Fibroblast of skin of scalp (primary cell): ENCODE measurements at places on chromosomes 2 and 18.

GRCh38 chr18:49944663-49945062 is 131.3 kb upstream of the ACAA2 start:
- DNase-seq = no peak

DNA sequence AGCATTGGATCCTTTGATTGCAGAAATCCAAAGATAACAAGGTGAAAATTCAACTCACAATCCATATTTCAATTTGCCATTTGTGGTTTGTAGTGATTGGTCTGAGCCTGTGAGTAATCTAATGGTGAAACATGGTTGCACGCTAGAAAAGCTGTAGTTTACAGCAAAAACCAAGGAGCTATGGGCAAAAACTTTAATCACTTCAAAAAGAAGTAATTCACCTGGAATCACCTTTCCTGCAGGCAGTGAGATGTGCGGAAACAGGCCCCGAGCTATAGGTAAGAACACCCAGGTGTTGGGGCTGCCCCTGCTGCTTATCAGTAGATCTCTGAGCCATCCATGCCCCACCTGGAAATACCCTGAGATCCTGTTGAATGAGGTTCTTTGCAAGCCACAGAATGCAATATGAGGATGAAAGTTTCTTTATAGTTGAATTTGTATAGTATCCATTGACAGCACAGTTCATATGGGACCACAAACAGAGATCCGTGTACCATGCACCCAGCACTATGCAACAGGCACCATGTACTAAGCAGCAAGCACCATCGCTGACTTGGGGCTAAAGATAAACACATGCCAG is 208.2 kb downstream of the SPP2 start:
- DNase-seq = no peak

GRCh38 chr18:9619545-9619944 is 5.2 kb upstream of the PPP4R1 start:
- DNase-seq = peak; percentile 68

- DNase-seq = no peak
These were observed 17.8 kb downstream of the OTOF start for GRCh38 chr2:26459991-26460612.

DNA sequence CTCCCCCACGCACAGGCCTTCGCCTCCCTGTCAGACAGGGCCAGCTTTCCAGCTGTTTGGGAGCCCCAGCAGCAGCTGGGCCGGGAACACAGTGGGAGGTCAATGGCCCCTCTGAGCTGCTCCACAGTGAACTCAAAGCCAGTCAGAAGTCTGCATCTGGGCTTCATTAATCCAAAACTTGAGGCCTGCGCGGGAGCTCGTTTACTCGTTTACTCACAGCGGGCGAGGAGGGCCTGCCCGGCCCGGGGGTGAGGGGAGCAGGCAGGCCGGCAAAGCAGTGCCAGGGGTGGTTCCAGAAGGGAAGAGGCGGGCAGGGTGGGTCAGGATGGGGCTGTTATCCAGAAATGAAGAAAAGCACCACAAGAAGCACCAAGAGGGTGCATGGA is 36.8 kb upstream of the SEMA4C start:
- peak; percentile 90 for DNase-seq

DNA sequence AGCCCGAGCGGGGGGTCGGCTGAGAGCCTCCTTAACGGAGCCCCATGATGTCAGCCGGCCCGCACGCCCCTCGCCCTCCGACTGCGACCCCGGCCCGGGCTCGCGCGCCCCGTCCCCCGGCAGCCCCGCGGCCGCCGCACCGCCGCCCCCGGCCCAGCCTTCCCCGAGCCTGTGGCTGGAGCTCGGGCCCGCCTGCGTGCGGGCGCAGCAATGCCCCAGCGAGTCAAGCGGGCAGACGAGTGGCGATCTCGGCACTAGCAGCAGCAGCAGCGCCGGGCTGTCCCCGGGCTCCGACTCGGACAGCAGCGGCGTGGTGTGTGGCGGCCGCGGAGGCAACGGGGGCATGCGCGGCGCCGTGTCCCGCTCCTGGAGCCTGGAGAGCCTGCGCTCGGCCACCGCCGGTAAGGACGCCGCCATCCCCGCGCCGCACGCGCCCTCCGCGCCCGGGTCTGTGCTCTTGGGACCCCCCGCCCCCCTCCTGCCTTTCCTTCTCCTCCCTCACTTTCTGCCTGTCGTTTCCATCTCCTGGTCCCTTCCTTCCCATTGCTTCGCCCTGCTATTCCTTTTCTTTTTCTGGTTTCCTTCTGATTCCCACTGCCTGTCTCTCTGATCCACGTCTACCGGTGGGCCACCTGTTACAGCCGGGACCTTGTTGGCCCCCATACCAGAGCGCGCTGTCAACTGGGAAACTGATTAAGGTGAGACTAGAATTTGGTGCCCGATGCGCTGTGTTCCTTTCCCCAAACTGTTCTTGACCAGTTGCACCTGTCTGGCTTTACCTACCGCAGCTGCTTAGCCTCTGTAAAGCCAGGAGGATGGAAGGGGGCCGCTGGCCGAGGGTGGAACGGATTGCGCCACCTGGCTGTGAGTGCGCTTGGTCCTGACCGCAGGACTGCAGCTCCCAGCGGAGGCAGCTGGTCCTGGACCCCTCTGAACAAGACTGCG is 127.4 kb downstream of the ARHGEF4 start:
- peak; percentile 7 for DNase-seq

DNA sequence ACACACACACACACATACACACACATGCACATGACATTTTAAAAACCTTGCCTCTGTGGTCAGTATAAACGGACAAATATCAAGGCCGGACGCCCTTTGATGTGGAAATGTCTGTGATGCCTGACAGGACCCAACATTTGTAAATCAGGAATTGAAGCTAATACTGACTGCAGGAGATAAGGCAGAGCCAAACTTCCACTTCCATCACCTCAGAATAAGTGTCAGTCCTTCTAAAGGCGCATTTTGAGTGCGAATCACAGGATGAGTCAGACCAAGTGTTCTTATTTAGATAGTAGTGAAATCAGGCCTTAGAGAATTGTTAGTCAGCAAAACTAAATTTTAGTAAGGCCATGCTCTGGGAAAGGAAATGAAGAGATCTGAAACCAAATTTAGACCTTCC is 211.7 kb upstream of the LRATD1 start:
- peak; percentile 57 for DNase-seq

DNA sequence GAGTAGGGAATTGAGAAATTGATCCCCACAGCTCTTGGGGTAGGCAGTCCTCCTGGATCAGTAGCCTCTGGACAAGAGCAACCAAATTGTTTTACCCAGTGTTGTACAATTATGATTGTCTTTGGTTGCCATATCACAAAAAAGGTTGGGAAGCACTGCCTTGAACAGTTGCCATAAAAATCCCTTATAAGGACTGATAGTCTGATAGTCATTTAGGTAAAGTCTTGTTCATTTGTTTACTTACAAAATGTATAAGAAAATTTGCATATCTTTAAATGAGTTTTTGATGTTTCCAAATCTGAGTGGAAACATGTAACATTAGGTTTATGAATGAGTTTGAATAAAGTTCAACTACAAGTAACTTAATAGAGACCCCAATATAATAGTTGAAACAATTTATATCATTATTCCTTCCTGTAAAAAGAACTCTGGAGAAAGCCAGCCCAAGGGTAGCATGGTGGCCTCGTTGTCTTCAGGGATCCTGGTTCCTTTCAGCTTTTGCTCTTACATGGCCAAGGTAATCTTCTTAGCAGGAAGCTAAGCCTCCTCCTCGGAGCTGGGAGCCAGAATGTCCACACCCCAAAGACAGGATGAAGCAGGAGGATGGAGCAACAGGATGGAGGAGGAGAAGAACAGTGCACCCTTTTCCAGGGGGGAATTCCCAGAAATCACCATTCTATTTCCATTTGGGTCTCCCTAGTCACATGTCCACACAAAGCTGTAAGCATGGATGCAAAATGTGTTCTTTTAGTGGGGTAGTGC is 35.7 kb upstream of the NEMP2 start:
- no peak for DNase-seq

DNA sequence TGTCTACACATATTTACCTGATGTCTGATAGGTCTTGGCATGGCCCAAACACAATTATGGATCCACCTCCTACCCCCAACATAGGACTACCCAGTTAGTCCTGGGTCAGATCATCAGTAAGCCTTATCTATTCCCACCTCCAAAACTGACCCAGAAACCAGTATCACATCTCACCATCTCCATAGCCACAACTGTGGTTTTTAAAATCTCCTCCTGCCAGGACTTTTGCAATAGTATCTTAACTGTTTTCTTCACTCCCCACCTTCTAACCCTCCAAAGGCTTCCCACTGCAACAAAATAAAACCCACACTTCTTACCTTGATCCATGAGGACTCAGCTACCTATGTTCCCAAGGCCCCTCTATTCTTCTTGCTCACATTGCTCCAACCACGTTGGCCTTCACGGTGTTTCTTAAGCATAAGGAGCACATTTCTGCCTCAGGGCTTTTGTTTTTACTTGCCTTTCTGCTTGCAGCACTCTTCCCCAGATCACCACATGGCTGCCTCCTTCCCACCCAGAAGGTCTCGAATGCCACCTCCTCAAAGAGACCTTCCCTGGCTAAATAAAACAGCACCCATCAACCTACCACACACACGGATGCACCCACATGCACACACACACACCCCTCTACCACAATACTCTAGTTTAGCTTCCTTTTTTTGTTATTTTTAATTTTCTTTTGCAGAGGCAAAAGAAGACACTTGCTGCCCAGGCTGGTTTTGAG is 125.9 kb upstream of the SLC1A4 start:
- DNase-seq = no peak

GRCh38 chr2:203763938-203764664 is 57.7 kb downstream of the CD28 start:
- no peak for DNase-seq

DNA sequence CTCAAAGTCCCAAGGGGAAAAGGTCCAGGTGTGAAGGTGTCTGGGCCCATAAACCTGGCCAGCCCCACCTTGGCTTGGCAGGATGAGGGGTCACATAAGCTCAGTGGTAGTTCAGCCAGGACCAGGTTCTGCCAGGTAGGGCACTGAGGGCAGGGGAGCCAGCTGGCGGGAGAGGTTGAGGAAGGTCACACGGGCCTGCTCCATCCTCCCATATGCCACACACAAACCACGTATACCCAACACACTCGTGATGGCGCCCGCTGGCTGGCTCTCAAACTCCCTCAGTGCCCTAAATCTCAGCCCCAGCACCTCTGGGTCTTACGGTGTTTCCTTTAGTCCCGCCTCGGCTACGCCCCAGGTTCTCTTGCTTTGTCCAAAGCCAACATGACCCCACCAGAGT is 160.5 kb downstream of the ZFP36L2 start:
- DNase-seq = no peak

- DNase-seq = no peak
These were observed 44.5 kb upstream of the FAM110C start for GRCh38 chr2:90645-91312.
